ENCODE measurements at places on chromosomes 12 and 14. TPM values are rescaled to one million over a fixed set of nuclear protein-coding genes. Genes with fewer than 3 reads are reported as not detected.

DDX24 gene
- total RNA-seq = 153 TPM

DLGAP5 gene
- 10.7 TPM for total RNA-seq

HOXC4 gene
- total RNA-seq = not detected

TNFRSF1A gene
- 68.6 TPM for total RNA-seq

EAPP gene
- 91.2 TPM for total RNA-seq

CCDC196 gene
- not detected for total RNA-seq

STAB2 gene
- total RNA-seq = 1.3 TPM

FLVCR2 gene
- 8.2 TPM for total RNA-seq

TNS2 gene
- 52.0 TPM for total RNA-seq

HECTD4 gene
- 114 TPM for total RNA-seq

SLCO1B1 gene
- total RNA-seq = not detected

APOF gene
- not detected for total RNA-seq

TAS2R9 gene
- total RNA-seq = not detected

ABCB9 gene
- 16.9 TPM for total RNA-seq

ABHD12B gene
- 10.2 TPM for total RNA-seq

ACSS3 gene
- 21.3 TPM for total RNA-seq

RNF212B gene
- not detected for total RNA-seq

CIDEB gene
- 17.5 TPM for total RNA-seq

PTCSC3 gene
- not detected for total RNA-seq

NIN gene
- total RNA-seq = 79.1 TPM

NYNRIN gene
- total RNA-seq = 47.5 TPM

GNS gene
- 116 TPM for total RNA-seq

LRCOL1 gene
- total RNA-seq = 0.66 TPM

SERPINA3 gene
- 0.99 TPM for total RNA-seq

LRP6 gene
- total RNA-seq = 110 TPM

HOXC10 gene
- total RNA-seq = not detected

DEGS2 gene
- 2.1 TPM for total RNA-seq

EPYC gene
- not detected for total RNA-seq

ASB2 gene
- total RNA-seq = 4.1 TPM

SPX gene
- 6.8 TPM for total RNA-seq

VRTN gene
- not detected for total RNA-seq

EFCAB11 gene
- total RNA-seq = 24.6 TPM

ADGRD1 gene
- total RNA-seq = 17.2 TPM

LRRIQ1 gene
- total RNA-seq = 10.1 TPM

MGAT4C gene
- 3.2 TPM for total RNA-seq

COPZ1 gene
- total RNA-seq = 129 TPM

SALL2 gene
- 35.7 TPM for total RNA-seq

KCNC2 gene
- total RNA-seq = 7.5 TPM

ARPC3 gene
- total RNA-seq = 195 TPM

POTEG gene
- total RNA-seq = not detected

GNB3 gene
- 223 TPM for total RNA-seq

TAS2R7 gene
- total RNA-seq = not detected

STAC3 gene
- total RNA-seq = 55.6 TPM

PLEKHH1 gene
- 25.3 TPM for total RNA-seq

FAM186B gene
- total RNA-seq = 0.44 TPM

ITGB7 gene
- total RNA-seq = 2.9 TPM

MAP1LC3B2 gene
- 1.5 TPM for total RNA-seq

KRT3 gene
- total RNA-seq = 5.7 TPM

TMEM229B gene
- total RNA-seq = 7.0 TPM

SLC17A8 gene
- total RNA-seq = 3.6 TPM

SLC10A1 gene
- not detected for total RNA-seq

ANKRD33 gene
- 4.2 TPM for total RNA-seq

MYRFL gene
- 1.0 TPM for total RNA-seq

PPP2R5C gene
- 128 TPM for total RNA-seq

MARCHF9 gene
- 15.1 TPM for total RNA-seq

KRT72 gene
- total RNA-seq = not detected

PYM1 gene
- 20.8 TPM for total RNA-seq

RBP5 gene
- total RNA-seq = 1.4 TPM

Measured in camera-type eye (tissue), 1 donor.